ENCODE measurements at places on chromosomes 12 and 14.

GRCh38 chr14:89911010-89911919, 43.3 kb downstream of the EFCAB11 start:
- no peak for ATAC-seq

DNA sequence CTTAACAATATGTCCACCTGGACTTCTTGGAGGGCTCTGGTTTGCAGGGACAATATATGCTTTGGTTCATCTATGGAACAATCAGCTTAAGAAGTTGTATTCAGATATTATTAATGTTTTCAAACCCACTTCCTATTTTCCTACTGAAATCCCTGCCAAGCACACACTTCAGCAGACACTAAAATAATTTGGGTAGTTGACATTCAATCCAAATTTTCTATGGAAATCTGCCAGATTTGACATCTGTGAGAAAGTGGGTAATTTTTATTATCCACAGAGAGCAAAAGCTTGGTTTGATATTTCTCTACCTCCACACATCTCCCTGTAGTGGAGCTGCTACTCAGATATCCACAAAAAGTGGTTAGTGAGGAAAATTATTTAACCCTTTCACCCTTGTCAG, 378.8 kb upstream of the SOX5 start:
- no peak for ATAC-seq

- ATAC-seq = no peak
Observed at GRCh38 chr14:105486163-105486973, at the start of gene CRIP1. Gene CRIP1, plus strand, starts transcription at chr14:105486886. Its CDS starts 374 bp downstream, at chr14:105487260.

DNA sequence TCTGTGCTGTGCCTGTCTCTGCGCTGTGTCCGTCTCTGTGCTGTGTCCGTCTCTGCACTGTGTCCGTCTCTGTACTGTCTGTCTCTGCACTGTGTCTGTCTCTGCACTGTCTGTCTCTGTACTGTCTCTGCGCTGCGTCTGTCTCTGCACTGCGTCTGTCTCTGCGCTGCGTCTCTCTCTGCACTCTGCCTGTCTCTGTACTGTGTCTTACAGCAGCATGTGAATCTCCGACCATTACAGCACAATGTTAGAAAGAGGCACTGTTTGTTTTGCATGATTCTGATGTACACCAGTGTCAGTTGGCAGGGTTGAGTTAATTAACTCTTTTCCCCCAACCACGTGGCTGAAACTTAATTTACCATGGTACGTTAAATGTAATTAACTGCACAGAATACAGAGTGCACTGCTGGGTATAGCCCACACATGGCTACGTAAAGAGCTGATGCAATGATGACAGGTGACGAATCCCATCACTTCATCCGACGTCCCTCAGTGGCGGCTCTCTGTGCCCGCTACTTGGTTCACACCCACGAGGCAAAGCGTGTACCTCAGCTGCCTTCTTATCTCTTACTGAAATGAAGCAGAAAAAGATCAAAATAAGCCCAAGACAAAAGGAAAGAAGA, 127.7 kb upstream of the SFSWAP start:
- ATAC-seq = no peak

DNA sequence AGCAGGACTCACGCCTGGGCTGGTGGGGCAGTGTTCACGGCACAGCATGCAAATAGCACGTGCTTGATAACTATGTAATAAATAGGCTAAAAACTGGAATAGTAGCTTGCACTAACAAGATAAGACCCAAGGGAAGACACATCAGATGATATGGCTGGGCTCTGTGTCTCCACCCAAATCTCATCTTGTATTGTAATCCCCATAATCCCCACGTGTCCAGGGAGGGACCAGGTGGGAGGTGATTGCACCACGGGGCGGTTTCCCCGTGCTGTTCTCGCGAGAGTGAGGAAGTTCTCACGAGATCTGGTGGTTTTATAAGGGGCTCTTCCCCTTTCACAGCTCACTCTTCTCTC, 46.9 kb downstream of the RIMBP2 start:
- no peak for ATAC-seq

DNA sequence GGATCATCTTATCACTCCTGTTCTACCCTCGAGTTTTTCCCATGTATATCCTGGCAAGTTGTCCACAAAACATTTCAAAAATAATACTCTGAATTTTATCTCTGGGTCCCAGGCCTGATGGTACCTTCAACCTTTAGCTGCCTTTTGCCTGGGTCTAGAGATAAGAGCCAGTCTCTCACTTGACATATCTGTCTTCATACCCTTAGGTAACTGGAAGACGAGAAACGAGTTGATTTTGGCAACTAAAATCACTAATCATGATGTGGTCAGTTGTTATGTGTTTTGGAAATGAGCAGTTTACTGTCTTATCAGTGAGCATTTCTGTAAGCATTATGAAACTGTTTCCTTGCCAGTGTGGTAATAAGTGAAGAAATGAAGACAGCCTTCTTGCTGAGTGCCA, 6.3 kb downstream of the RNF10 start:
- no peak for ATAC-seq

- ATAC-seq = no peak
Observed at GRCh38 chr14:90774316-90774715, 41.9 kb downstream of the TTC7B start.

DNA sequence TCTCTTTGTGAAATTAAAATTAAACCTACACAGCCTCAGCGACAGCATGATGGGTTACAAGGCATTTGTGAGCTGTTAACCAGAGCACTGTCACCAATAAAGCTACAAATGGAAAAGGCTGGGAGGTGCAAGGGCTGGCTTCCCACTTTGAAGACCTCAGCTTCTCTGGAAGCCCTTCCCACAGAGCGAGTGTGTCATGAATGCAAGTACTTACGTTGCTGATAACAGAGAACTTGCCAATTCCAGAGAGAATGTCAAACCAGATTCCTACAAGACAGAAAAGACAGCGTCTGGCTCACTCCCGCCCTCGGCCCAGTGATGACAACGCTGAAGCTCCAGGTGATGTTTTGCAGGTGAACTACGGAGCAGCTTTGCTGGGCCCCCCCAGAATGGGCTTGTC, 145.8 kb downstream of the NTF3 start:
- no peak for ATAC-seq

DNA sequence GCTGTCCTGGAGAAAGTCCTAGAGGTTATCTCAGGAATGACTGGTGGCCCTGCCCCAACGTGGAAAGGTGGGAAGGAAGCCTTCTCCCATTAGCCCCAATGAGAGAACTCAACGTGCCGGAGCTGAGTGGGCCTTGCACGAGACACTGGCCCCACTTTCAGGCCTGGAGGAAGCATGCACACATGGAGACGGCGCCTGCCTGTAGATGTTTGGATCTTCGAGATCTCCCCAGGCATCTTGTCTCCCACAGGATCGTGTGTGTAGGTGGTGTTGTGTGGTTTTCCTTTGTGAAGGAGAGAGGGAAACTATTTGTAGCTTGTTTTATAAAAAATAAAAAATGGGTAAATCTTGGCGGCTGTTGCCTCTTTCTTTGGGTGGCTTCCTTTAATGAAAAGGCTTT, 152.8 kb downstream of the SMOC1 start:
- ATAC-seq = no peak

DNA sequence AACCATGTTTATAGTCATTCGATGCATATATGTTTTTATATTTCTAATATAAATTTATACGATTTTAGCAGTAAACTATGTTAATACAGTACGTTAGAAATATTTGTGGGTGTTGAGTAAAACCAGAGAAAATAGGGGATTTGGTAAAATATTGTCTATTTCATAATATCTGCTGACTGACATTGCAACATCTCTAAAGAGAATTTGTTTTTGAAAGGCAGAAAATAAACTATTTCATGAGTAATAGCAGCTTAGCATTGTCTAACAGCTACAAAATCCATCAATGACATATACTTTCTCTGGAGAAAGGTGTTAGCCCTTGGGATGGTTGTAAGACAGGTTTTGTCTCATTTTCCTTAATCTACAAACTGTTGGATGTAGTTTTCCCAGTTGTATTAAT, 144.9 kb downstream of the PDE3A start:
- ATAC-seq = no peak

- ATAC-seq = no peak
Observed at GRCh38 chr12:20268771-20269170, 99.6 kb upstream of the PDE3A start.

GRCh38 chr14:32818581-32818980, 120.1 kb upstream of the NPAS3 start:
- no peak for ATAC-seq

DNA sequence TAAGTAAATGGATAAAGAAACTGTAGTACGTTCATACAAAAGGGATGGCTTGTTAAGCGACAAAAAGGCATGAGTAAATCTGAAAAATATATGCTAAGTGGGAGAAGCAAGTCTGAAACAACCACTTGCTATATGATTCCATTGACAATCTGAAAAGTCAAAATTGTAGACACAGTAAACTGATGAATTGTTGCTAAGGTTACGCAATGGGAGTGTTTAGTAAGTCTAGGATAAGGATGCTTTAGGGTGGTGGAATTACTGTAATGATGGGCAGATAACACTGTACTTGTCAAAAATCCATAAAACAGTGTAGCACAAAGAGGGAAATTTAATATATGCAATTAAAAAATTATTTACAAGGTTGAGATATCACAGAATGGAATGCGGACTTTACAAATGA, 984.9 kb downstream of the FSCB start:
- ATAC-seq = no peak

- peak; percentile 47 for ATAC-seq
Observed at GRCh38 chr14:75138492-75138891, 11.6 kb upstream of the NEK9 start.

GRCh38 chr12:46144433-46144832, 124.4 kb downstream of the SLC38A1 start:
- ATAC-seq = no peak

- ATAC-seq = no peak
Observed at GRCh38 chr12:41604830-41605229, 416.7 kb downstream of the PDZRN4 start.

GRCh38 chr14:70821584-70822529, 12.5 kb upstream of the MAP3K9 start:
- peak; percentile 59 for ATAC-seq

DNA sequence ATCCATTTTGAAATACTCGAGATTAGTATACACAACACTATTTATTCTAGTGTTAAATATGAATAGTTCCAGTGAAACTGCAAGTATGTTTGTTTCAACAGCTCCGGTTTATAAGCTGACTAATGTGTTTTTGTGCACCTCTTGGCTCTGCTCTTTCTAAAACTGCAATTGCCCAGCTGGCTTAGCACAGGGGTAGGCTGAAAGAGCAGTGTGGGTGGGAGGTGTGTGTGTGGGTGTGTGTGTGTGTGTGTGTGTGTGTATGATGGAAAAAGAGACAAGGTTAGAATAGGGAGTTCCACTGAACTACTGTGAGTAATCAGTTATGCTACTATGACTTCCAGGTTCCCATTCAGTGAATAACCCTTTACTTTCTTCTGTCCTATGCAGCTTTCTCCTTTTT, 37.8 kb upstream of the DDHD1 start:
- peak; percentile 87 for ATAC-seq

DNA sequence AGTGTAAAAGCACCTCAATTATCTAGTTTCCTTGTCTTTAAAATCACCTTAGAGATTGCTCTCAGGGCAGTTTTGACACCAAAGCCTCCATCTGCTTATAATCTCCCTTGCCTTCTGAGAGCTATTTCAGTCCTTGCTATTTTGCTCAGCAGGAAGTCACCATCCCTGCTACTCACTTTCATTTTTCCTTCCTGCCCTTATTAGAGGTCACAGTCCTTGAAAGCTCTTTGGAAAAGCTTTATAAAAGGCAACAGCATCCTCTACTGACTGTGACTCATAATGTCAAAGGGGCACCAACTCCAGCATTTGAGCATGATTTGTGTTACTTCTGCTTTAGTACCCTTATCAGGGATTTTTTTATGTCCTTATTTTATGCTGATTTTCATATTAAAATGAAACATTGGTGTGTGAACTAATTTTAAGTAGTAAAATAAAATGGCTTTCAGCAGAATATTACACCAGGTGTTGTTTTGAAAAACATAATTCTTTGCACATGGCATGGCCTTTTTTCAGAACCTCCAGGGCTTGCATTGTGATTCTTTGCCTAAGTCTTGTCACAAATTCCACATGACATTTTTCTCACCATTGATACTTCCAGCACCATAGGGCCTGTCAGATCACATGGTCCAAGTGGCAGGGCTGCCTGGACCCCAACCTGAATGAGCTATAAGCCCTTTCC, 213.0 kb downstream of the ADAMTS20 start:
- ATAC-seq = no peak

- ATAC-seq = no peak
Observed at GRCh38 chr12:76670776-76671175, 93.1 kb upstream of the ZDHHC17 start.

DNA sequence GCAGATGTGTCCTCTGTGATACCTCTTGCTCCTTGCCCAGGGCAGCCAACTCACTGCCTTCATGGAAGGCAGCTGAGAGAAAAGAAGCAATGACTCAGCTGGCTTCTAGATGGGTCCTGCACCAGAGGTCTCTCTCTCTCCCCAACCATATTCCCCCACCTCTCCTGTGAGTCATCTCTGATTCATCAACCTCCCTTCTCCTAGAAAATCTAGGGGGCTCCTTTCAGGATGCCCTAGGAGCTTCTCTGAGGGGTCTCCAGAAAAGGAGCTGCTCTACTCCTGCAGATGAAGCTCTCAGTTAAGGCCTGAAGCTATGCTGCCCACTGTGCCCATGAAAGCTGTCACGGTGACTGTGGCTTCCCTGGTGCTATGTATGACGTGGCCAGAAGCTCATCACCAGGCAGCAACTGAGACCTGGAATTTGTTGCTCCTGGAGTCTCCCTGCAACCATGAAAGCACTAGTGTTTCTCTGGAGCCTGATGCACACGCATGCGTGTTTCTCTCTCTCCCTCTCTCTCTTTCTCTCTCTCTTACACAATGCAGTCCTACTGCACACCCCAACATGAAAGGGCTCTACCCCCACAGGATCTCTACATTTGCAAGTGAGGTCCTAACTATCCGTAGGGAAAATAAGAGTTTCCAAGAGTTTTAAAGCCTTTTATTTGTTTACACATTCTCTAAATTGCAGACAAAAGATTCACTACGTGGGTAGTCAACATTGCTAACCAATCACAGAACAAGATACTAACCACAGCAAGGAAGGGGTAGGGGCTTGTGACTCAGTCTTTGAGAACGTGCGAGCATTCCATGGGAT, 285.3 kb downstream of the DPF3 start:
- ATAC-seq = no peak

DNA sequence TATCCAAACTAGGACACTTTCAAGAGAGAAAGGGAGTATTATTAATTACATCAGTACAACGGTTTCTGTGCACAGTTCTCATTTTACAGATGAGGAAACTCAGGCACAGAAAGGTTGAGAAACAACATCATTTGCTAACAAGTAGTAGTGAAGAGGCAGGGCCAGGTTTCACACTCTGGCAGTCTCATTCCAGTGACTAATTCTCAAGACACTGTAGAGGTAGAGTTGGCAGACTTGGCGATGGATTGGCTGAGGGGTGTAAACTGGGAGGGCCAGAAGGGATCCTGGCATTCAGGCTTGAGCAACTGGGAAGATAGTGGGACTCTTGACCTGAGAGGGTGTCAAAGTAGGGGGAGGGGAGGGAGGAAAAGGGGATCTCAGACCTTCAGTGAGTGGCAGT, 73.8 kb upstream of the BDKRB2 start:
- no peak for ATAC-seq

- ATAC-seq = no peak
Observed at GRCh38 chr12:28583701-28584261, 393.5 kb downstream of the CCDC91 start.

All from stimulated activated memory B cell treated with anti-CD40 and anti-IgM and Interleukin-4, amounts not matched to agents 10 μg/mL and 1 μg/mL and 100 μg/mL, for 72 hours (primary cell).